ENCODE measurements at places on chromosomes 5 and 9. TPM values are rescaled to one million over a fixed set of nuclear protein-coding genes. Genes with fewer than 3 reads are reported as not detected.
A peak's percentile ranks its signal among the peaks of the same experiment; 100 is the strongest.

NOXA1 gene
- 2.4 TPM for total RNA-seq

DNA sequence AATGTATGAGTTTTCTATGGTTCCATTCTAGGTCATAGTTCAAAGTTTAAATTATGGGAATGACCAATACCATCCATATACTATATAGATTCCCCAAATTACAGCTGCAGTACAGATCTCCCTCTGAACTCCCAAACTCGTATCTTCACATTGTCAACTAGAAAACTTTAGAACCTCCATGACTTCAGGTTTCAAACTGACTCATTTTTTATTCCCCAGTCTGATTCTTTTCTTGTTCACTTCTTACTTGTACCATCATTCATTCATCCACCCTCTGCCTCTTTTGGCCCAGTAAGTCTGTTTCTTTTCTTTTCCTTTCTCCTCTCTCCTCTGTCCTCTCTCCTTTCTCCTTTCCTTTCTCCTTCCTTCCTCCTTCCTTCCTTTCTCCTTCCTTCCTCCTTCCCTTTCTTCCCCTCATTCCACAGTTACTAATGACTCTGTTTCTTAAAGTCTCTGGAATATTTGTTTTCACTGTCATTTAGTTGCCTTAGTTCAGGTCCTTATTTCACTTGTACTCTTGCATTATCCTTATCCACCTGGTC lies 30.5 kb downstream of the RAD23B start:
- no peak for DNase-seq

DNA sequence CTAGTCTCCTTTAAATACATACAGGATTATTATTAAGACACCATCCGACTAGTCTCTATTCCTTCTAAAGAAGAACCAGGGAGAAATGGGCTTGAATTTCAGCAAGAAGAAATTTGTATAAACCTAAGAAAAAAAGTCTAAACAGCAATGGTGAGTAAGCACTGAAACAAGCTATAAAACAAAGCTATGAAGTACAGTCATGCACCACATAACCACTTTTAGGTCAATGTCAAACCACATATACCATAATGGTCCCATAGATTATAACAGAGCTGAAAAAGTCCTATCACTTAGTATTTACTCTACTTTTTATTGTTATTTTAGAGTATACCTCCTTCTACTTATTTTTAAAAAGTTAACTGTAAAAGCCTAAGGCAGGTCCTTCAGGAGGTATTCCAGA lies 102.0 kb upstream of the NFIB start:
- no peak for DNase-seq

CDC20B gene
- total RNA-seq, result not detected

GRCh38 chr5:160556846-160557245 lies 135.2 kb downstream of the PTTG1 start:
- no peak for DNase-seq

ADGRD2 gene
- total RNA-seq, result not detected

DNA sequence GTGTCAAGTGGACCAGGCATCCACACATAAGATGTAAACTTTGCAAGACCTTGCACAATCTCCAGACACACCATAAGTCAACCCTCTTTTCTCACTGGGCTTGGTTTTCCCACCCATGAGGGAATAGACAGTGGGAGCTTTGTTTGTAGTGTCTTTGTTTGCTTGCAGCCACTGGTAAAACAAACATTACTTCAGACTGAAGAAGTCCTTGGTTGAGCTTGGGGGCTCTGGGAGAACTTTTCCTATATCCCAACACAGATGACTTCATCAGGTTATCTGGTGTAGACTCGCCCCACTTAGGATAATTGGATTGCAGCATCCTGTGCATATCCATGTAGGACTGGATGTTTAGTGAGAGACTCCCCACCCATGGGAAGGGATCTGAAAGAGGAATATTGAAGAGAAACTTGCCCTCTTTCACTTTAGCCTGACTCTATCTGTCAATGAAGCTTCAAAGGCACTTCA lies 11.5 kb upstream of the ADGRV1 start:
- no peak for DNase-seq

DNA sequence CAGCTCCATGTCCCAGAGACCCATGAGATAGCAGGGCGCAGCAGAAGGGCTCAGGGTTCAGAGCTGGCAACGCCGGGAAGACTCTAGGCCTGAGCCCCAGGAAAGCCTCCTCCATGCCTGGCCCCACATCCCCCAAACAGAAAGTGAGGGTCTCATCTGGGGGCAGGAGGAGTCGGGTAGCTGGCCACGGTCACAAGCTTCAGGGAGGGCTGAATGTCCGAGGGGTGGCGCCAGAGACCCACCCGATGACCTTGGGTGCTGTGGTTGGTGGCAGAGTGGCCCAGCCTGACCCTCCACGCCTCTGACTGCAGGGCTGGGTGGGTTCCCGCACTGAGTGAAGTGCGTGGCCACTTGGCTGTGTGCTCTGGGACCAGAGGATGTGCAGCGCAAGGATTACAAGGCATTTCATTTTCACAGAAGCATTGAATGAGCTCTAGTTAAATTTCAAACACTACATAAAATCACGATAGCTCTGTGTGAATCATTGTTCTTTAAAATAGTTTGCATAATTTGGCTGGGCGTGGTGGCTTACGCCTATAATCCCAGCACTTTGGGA lies 3.0 kb downstream of the C8G start:
- DNase-seq, result peak; percentile 57

CRHBP gene
- 77.4 TPM for total RNA-seq

PAPPA gene
- total RNA-seq, result 0.33 TPM

DNA sequence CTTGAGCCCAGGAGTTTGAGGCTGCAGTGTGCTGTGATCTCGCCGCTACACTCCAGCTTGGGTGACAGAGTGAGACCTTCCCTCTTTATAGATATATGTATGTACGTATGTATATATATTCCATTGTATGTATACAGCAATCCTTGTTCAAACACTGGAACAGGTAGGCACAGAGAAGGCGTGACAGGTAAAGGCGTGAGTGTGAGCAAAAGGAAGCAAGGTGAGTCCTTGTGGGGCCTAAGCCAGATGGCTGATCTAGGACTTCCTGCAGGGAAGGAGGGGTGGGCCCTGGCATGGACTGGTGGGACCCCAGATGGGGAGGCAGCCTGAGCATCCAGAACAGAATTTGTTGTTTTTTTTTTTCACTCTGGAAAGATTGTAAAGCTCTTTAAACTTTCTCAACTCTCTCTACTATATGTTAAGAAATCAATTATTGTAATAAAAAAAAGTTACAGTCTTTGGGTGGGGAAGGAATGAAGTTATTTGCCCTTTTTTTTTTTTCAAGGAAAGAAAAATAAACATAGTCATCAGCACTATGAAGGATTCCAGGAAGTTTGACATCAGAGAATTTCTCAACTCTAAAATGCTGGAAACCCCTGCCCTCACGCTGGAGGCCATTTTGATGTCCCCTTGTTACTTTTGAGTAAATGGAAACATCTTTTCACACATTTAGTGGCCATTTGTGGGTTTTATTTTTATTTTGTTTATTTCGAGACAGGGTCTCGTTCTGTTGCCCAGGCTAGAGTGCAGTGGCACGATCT lies 38.9 kb upstream of the STXBP1 start:
- DNase-seq, result no peak

- no peak for DNase-seq
Measured at GRCh38 chr9:98977813-98978212, 34.1 kb downstream of the COL15A1 start.
